ENCODE measurements at places on chromosomes 4 and X. TPM values are rescaled to one million over a fixed set of nuclear protein-coding genes. Genes with fewer than 3 reads are reported as not detected.

Gene SLC39A8
- total RNA-seq = 17.3 TPM

- no peak for DNase-seq
- H3K27me3 ChIP-seq = no peaks in the 10 kb centered on the region
- H3K4me1 ChIP-seq = no peaks in the 10 kb centered on the region
- H3K4me3 ChIP-seq = no peak overlapping the region
- H3K36me3 ChIP-seq = no peaks in the 10 kb centered on the region
- no peak overlapping the region for H3K27ac ChIP-seq
Observed at GRCh38 chr4:132540797-132541196, 608.3 kb upstream of the PCDH10 start.

Gene SPP1
- total RNA-seq = 98.6 TPM

DNA sequence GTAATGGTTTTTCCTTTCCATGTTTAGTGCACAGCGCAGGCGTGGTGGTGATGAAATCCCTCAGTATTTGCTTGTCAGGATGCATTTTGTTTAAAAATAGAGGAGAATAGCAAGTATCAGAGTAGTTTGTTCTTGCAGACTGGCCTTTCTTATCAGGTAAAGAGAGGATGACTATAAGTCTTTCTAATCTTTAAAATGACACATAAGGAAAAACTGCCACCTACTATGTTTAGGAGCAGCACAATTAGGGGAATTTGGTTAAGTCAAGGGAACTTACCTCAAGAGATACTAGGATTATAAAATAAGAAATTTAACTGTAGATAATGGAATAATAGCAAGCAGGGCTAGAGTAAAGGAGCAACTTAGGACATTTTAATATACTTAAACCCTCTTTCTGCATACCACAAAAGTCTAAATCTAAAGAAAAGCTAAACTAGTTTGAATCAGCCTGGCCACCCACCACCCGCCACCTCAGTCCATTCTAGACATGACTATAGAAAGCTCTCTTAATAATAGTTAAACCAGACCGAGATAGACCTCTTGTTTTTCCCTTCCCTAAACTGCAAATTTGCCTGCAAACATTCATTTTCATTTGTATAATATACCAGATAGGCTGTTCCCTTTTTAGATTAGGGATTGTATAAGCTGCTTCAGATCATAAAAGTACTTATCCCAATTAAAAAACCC lies 62.0 kb downstream of the APOOL start:
- no peak overlapping the region for H3K4me3 ChIP-seq
- H3K4me1 ChIP-seq = no peaks in the 10 kb centered on the region
- no peak overlapping the region for H3K27ac ChIP-seq
- no peaks in the 10 kb centered on the region for H3K36me3 ChIP-seq
- DNase-seq = no peak

Gene USP17L26
- total RNA-seq = not detected

Gene REELD1
- total RNA-seq = 1.4 TPM

Gene GATA1
- not detected for total RNA-seq

DNA sequence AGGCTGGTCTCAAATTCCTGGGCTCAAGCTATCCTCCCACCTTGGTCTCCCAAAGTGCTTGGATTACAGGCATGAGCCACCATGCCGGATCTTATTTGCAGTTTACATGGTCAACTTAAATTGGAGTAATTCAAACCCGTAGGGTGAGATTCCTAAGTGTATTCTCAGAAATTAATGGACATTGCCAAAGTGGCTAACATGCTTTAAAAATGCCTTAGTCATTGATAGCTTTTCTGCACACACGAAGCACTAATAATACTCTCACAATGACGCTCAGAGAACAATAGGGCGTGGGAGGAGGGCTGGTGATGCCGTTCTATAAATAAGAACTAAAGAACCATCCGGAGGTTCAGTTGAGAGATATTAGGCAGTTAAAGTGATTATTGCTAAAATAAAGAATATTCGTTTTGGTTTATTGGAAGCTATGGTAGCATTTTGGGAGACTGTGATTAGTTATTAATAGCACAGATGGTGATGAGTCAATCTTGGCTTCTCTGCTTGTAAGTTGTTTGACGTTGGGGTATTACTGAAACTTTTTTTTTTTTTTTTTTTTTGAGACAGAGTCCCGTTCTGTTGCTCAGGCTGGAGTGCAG lies 79.1 kb downstream of the TRAPPC11 start:
- no peak overlapping the region for H3K4me3 ChIP-seq
- no peak overlapping the region for H3K27ac ChIP-seq
- H3K36me3 ChIP-seq = no peaks in the 10 kb centered on the region
- no peaks in the 10 kb centered on the region for H3K4me1 ChIP-seq

DNA sequence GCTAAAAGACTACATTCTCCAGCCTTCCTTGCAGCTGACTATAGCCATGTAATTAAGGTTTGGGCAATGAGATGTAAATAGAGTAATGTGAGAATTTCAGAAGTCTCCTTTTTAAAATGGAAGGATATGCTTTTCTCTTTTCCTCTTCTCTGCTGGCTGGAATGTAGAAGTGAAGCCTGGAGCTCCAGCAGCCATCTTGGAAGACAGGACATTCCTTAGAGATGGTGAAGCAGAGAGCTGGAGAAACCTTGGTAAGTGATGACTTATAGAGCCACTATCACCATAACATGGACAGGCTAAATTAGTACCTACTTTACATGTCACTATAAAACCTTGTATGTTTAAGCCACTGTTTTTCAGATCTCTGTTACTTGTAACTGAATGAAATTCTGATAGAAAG lies 48.0 kb downstream of the RASL11B start:
- no peak for DNase-seq
- no peaks in the 10 kb centered on the region for H3K27me3 ChIP-seq
- H3K4me1 ChIP-seq = no peaks in the 10 kb centered on the region
- H3K27ac ChIP-seq = no peak overlapping the region
- no peak overlapping the region for H3K4me3 ChIP-seq

Data from uterus (tissue), 4 donors.